ENCODE measurements at places on chromosomes 12 and 14.

DNA sequence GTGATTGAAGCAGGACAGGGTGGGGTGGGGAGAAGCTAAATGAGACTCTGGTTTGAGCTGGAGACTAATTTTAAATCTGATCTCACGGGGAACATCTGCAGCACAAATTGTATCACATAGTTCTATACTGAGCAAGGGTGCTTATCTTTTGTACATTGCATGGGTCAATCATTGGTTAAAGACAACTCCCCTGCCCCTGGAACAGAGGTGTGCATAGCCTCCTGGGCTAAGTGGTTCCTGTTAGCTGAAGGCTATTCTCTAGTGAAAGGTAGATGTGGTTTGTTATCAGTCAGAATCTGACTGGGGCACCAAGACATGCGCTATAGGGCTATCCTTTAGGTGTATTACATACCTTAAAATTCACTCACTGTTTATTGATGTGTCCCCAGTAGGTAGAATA, 103.9 kb upstream of the KITLG start:
- DNase-seq: no peak

DNA sequence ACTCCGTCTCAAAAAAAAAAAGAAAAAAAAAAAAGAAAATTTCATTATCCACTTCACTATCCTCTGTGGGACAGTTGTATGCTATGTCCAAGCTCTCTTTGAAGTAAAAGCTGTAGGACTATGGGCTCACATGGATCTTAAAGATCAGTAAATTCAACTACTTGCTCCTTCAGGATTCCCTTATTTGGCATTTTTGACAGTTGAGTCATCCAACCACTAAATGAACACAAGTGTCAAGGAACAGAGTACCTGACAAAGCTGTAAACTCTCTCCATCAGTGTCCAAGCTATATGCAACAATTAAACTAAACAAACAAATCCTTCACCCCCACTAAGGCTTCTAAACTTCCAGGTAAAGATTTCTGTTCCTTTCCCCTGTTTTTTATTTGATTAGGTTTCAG, 177.0 kb downstream of the CEP128 start:
- DNase-seq: no peak

DNA sequence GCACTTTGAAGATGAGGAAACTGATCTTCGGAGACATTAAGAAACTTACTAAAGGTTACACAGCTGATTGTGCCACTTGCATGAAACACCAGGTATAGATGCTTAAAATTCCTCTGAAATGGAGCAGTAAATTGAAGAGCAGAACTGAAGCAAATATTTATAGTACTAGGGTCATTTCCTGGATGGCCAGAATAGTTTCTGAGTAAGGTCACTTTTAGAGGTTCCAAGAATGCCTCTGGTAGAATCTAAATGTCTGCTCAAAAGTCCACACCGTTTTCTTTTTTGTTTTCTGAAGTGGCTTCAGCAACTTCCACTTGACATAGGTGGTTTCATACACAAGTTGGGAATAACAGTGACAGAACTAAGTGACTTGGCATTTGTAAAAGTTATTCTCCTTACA, 19.4 kb downstream of the TPH2 start:
- no peak for DNase-seq

DNA sequence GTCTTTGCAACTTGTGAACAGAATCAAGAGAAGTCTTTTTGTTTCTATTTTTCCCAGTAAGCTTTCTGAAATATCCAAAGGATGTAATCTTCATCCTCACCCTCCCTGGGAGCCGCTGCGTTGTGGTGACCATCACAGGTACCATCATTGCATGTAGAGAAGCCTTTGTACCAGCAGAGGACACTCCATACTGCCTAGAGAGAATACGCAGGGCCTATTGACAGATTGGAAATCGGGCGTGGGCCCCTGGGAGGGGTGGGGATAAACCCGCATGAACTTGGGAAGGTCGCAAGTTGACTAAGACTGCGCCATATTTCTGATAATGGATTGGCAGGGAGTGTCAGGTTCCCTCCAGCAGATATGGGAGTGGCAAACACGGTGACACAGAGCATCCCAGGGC, 12.7 kb downstream of the KRT1 start:
- DNase-seq: no peak

- DNase-seq: no peak
Measured at GRCh38 chr12:17020765-17021164, 414.8 kb upstream of the LMO3 start.
